ENCODE measurements at places on chromosomes 3 and 15.
A peak's percentile ranks its signal among the peaks of the same experiment; 100 is the strongest.

DNA sequence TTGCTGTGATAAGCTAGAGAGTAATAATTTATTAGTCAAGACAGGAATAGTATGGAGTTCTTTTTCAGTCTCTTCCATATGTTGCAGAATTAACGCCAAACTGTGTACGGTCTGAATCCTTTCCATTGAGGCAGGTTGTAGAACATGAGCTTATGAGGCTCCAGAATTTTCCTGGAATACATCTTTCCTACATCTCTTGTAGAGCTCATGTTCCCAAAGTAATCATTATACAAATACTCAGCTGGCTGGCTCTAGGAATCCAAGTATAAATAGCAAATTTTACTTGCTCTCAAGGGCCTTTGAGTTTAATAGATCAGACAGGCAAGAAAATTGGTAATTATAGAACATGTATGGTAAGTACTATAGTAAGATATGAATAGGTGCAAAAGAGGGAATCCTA, 419.4 kb downstream of the RBMS3 start:
- DNase-seq: no peak

DNA sequence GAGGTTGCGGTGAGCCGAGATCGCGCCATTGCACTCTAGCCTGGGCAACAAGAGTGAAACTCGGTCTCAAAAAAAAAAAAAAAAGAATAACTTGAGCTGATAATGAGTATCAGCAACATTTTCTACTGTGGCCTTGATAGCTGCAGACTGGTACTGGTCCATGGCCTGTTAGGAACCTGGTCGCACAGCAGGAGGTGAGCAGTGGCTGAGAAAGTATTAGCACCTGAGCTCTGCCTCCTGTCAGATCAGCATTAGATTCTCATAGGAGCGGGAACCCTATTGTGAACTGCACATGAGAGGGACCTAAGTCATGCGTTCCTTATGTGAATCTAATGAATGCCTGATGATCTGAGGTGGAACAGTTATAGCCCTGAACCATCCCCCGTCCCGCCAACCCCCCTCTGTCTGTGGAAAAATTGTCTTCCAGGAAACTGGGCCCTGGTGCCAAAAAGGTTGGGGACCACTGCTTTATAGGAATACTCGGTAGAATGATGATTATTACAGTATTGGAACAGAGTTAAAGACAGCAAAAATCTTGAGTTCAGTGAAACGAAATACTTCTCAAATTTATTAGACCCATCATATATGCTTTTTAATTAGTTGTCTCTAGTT, 126.0 kb downstream of the ZNF609 start:
- DNase-seq: no peak

- no peak for DNase-seq
These were observed 23.1 kb upstream of the GP5 start for GRCh38 chr3:194422188-194422587.

DNA sequence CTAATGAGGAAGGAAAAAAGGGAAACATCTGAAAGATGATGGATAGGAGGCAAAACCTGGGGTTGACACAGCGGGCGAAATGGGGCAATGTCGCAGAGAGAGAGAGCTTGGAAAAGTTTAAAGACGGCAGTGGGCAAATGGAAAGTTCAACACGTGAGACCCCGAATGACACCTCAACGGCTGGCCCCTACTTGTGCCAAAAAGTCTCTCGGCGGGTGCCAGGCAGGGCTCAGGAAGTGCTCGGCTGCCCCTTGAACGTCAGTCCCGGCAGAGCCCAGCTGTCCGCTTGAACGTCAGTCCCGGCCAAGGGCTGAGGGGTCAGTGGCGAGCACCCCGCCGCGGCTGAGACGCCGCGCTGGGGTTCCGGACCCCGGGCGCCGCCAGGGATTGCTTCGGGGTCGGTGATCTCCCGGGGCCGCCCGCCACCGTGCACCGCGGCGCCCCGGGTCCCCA, 658 bp downstream of the EOGT start:
- DNase-seq: peak; percentile 16

GRCh38 chr15:36632226-36632625, 52.8 kb downstream of the CDIN1 start:
- no peak for DNase-seq

- DNase-seq: no peak
These were observed 208.6 kb downstream of the NFKBIZ start for GRCh38 chr3:102057781-102058421.

GRCh38 chr3:128448491-128448890, 18.2 kb downstream of the DNAJB8 start:
- DNase-seq: no peak

- DNase-seq: no peak
These were observed 39.6 kb downstream of the CCDC54 start for GRCh38 chr3:107416886-107417285.

GRCh38 chr15:62109437-62109836, 42.7 kb downstream of the C2CD4A start:
- DNase-seq: no peak

GRCh38 chr3:37453393-37454389, 279.3 kb upstream of the LRRFIP2 start:
- no peak for DNase-seq

- DNase-seq: no peak
These were observed 96.8 kb upstream of the ROBO2 start for GRCh38 chr3:76943058-76943457.

GRCh38 chr3:127543441-127543840, 47.1 kb downstream of the TPRA1 start:
- DNase-seq: no peak

DNA sequence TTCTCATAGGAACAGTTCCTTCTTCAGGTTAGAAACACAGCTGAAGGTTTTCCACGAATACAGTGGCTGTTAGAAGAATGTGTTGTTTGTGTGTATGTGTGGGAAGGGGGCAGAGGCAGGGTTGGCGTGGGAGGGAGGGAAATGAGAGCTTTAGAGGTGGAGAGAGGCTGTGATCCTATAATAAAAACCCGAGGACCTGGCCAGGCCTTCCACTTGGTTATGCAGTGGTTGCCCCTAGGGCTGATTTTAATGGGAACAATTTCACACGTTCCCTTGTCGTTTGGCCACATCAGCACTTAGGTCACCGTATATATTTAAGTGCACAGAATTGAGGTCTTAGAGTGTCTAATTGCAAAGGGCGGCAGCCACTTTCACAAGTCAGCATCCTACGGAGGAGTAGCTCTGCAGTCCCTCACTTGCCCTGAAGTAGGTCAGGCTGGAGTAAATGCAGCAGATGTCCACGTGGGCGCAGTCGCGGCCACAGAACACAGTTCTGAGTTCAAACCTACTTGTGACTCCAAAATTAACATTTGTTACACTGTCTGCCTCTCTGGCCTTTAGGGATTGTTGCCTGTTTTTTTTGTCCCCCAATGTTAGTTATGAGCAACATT, 85.6 kb downstream of the PDCD6IP start:
- DNase-seq: no peak

Measured in T-helper 9 cell (primary cell).